Upper lobe of left lung (tissue), 6 donors: ENCODE measurements at places on chromosomes 16 and 17. TPM values are rescaled to one million over a fixed set of nuclear protein-coding genes. Genes with fewer than 3 reads are reported as not detected.

DNA sequence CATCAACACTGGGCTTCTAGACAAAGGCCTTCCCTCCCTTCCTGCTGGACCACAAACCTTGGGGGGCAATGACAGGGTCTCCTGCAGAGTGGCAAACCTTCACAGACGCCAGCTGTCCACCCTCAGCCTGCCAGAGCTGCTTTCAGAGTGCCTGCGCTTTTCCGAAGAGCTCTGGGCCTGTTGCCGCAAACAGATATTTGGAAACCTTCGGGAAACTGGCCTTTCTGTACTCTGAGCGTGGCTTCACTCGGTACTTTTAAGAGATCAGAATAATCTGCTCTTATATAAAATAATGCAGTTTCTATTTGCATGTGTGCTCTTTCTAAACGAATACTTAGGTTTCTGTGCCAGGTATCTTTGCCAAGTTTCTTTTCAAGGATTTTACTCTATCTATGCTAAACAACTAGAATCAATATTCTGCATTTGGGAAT is 152.1 kb upstream of the CHMP6 start:
- no peak for DNase-seq

- no peak for DNase-seq
Measured at GRCh38 chr17:76545918-76546555, 6.2 kb downstream of the PRCD start.

GRCh38 chr16:81443688-81444447 is 740 bp upstream of the CMIP start:
- DNase-seq = no peak

DNA sequence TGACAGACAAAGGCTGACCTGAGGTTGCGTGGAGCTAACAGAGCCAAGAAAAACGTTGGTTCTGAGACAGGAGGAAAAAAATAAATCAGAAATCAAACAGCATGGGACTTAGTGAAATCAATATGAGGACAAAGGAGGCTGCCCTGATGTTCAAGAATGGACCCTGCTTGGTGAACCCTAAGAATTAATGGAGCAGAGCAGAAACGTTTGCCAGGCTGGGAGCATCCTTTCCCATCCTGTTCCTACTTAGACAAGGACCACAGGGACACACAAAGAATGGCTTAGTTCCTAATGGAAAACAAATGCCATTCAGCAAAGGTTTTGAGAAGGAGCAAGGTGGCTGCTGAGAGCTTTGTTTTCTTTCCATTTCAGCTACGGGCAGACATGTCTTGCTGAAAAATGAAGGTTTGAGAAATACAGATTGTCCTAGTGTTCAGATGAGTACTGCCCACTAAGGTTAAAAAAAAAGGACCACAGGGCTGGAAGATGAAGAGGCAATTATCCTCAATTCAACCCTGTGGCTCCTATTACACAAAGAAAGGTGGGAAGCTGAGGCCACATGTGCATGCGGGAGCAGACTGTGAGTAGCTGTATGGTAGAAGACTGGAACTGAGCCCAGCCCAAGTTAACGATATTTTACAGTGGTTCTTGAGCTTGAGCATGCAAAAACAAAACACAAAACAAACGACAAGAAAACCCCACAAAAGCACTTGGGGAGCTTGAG is 230.1 kb downstream of the SLC39A11 start:
- no peak for DNase-seq

DNA sequence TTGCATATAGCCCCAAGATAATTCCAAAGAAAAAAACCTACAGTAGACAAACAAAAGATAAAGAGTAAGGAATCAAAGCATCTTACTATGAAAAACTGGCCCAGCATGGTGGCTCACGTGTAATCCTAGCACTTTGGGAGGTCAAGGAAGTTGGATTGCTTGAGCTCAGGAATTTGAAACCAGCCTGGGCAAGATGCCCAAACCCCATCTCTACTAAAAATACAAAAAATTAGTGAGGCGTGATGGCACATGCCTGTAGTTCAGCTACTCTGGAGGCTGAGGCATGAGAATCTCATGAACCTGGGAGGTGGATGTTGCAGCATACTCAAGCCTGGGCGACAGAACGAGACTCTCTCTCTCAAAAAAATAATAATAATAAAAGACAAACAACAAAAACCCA is 764.7 kb upstream of the KIF2B start:
- no peak for DNase-seq

DNA sequence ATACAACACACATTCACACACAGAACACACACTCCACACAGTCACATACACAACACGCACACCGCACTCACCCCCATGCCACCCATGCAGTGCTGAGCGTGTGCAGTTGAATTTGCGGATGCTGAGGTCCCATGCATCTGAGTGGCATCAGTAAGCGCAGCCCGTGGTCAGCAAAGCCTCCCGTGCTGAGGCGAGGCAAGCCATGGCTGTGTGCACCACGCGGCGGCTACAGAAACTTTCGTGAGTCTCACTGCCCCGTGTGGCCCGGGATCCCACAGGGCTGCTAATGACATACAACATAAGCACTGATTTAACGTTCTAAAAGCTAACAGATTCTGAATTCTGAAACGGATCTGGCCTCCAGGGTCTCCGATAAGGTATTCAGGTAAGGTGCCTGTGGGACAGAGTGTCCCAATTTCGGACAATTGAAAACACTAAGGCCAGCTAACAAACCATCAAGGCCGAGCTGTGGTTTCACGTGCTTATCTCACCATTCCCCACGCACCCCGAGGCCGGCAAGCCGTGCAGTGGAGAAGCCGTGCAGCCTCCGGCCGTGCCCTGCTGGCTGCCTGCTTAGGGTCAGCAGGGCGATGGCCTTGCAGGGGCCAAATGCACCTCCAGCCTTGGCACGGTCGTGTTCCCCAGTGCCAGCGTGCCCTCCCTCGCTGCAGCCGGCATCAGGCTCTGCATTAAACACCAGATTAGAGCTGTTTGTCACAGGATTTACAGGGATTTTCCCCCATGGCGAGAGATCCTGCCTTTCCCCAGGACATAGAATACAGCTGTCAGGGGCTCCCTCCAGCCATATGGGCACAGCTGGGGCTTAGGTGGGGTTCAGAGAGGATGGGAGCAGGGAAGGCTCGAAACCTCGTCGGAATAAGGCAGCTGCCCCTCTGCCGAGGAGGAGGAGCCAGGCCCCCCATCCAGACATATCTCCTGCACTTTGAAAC is 191.7 kb downstream of the C16orf95 start:
- peak; percentile 61 for DNase-seq

DNA sequence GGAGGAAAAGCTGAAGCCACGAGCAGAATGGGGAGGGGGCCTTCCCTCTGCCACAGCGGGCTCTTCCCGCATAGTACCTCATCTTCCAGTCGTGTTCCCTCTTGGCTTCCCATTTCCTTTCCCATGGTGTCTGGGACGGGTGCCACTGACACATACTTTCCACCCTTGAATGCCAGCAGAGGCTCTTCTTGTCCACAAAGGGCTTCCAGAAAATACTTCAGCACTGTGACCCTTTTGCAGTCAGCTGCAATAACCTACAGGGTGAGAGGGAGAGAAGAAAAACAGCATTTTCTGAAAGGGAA is 30.7 kb downstream of the HIC1 start:
- no peak for DNase-seq

GRCh38 chr16:79757163-79757562 is 156.6 kb upstream of the MAF start:
- no peak for DNase-seq

LGALS9B gene
- total RNA-seq = not detected

MPP2 gene
- 0.20 TPM for total RNA-seq

CCL23 gene
- total RNA-seq = 13.8 TPM

SCIMP gene
- 6.3 TPM for total RNA-seq

KRT40 gene
- not detected for total RNA-seq

CHRNE gene
- total RNA-seq = 0.61 TPM
